ENCODE measurements at places on chromosomes 12 and 14.

GRCh38 chr12:93221841-93222240 is 155.9 kb upstream of the NUDT4 start:
- no peak for DNase-seq

DNA sequence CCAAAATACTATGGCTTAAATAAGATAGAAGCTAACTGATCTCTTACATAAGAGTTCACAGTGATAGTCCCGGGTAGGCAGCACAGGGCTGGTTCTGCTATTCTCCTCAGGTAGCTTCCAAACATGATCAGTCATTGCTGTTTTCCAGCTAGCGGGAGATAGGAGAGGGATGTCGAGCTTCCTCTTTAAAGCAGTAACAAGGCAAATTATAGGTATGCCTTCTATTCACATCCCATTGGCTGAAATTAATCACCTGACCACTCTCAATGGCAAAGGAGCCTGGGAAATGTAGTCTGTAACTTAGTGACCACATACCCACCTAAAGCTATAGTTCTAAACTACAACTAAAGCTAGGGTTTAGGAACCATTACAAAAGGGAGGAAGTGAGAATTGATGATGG is 34.5 kb upstream of the VRK1 start:
- DNase-seq = no peak

DNA sequence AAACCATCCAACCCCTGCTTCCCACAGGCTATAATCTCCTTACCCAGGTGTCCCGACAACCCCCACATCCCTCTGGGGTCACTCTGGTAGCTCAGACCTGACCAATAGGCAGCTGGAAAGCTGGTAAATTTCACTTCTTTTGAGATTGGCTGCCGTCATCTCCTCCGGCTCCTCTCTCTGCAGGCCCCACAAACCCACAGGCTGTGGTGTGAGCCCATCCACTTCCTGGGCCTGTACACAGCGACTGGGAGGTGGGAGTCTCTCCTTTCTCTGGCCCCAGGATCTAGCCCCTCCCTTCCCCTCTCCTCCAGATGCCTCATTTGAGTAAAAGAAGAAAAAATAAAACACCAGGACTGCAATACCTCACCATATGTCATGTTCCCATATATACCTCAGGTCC is 709 bp downstream of the INHBC start:
- no peak for DNase-seq

DNA sequence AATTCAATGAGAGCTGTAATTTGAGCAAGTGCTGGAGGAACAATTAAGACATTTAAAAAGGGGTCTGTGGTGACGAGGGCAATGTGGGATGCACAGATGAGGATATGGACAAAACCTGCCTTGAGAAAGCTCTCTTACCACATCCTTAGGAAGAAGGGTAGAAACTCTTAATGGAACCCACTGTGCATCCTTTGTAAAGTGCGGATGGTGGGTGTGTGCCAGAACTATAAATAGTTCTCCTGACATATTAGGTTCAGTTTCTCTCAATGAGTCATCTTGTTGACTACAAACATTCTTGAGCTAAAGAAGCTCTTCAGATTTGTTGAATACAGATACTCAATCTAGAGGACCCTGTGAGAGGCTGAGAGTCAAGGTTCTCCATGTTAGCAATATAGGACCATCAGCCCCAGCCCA is 106.1 kb upstream of the ANO4 start:
- no peak for DNase-seq

DNA sequence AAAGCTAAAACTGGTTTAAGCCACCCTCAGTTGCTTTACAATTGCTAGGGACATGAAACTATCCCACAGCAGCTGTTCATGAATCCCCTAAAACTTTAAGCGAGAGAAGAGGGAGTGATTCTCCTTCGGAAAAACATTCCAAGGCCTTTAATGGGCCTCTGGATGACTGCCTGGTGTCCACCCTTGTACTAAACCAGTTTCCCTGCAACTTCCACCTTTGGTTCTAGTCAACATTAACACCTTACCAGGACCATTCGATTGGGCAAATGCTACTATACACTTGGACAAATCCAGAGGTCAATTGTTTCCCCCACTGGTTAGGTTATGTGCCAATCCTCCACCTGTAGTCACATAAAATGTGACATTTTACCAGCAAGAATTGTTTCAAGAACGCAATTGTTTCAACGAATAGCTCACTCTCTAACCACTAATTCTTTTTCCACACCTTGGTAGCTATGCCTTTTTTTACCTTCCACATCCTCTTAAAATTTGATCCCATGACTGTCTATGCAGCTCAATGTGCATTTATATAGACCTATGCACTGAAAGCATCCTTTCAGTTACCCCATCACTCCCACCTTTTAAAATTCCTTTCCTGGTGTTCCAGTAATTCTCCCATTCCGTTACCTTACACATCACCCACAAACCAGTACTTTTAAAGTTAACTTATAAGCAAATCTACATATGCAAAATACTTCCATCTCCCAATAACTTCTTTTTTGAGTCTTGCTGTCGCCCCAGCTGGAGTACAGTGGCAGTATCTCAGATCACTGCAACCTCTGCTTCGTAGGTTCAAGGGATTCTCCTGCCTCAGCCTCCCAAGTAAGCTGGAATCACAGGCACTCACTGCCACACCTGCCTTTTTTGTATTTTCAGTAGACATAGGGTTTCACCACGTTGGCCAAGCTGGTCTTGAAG is 3.6 kb downstream of the UBC start:
- DNase-seq = no peak

- DNase-seq = peak; percentile 11
These were observed at the start of gene FGF23 for GRCh38 chr12:4379405-4379804. TSS of gene FGF23 (minus strand) at chr12:4379712. CDS start at chr12:4379582, 130 bp downstream.

DNA sequence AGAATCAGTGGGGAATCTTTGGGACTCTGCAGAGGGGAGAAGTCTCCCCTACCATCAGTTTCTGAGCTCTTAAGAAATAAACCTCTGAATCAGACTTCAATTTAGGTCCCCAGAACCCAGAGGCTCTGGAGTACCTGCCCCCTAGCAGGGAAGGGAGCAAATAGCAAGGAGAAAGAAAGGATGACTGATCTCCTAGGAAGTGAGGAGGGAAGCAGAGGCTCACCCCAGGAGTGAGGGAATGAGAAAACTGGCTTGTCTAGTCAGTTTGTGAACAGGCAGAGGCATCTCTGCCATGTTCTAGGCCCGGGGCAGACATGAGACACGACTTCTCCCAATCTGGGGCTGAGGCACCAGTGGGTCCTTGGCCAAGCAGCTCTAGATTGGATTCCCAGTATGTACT is 24.3 kb upstream of the SMUG1 start:
- DNase-seq = no peak

GRCh38 chr14:101237252-101237616 is 324.1 kb upstream of the DIO3 start:
- DNase-seq = no peak

DNA sequence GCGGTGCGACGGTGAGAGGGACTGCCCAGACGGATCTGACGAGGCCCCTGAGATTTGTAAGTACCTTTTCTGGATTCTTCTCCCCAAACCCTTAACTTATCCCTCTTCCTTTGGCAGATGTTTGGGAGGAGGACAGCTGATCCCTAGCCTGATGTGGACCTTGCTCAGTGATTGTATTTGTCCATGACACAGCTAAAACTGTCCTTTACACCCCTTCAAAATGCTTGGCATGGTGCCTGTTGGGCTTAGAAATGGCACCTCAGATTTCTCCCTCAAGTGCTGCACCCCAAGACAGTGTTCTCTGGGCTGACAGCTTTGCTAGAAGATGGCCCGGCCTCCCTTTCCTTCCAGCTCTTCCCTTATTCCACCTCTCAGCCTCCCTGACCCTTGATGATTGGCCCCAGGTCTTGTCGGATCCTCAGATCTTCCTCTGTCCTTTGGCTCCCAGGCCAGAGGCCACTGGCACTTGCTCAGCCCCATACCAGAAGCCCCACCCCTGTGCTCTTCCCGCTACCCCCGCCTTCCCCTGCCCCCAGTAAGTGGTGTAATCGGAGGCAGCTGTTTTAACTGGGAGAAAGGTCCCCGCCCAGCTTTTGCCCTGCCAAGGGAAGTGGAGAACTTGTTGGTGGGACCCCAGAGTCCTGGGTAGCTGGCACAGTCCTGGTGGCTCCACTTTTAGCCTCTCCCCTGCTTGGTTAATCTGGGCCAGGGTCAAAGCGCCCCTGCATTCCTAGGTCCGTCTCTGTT is 8.7 kb downstream of the LRP1-AS start:
- peak; percentile 28 for DNase-seq

DNA sequence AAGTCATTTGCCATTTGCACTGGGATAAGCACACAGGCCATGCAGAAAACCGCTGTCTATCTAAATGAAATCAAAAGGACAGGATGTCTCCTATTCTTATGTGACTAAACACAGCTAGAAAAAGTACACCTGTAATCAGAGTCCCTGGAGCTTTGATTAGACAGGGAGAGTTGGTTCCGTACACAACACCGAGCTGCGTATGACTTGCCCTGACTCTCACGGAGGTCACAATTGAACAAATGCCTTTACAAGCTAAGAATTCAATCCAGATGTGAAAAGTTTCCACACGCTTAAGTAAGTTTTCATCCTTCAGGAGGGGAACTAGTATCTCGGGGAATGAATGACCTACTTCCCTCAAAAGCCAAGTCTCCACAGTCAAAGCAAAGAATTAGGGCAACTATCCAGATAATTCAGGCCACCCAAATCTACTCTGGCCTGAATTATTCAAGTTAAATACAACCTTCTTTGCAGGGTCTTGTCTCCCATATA is 67.5 kb downstream of the RTN1 start:
- DNase-seq = no peak

- peak; percentile 66 for DNase-seq
These were observed 60.9 kb upstream of the FBRSL1 start for GRCh38 chr12:132428936-132429601.

DNA sequence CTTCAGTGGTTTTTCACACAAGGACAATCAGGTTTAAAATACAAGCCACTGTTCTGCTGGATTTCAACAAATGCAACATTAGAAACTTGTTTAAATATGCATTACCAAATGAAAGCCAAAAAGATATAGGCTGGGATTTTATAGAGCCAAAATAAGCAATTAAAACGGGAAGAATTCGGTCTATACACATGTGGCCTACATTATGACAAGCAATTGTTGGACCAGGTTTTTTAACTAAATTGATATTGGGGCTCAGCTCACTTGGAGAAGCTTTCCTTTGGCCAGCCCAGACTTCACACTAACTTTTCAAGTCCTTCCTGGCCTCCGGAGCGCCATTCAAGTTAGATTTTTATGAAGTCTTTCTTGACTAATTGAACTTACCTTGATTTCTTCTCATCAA is 16.9 kb upstream of the PDE3A start:
- no peak for DNase-seq

GRCh38 chr12:98403385-98403784 is 112.0 kb upstream of the TMPO start:
- no peak for DNase-seq

DNA sequence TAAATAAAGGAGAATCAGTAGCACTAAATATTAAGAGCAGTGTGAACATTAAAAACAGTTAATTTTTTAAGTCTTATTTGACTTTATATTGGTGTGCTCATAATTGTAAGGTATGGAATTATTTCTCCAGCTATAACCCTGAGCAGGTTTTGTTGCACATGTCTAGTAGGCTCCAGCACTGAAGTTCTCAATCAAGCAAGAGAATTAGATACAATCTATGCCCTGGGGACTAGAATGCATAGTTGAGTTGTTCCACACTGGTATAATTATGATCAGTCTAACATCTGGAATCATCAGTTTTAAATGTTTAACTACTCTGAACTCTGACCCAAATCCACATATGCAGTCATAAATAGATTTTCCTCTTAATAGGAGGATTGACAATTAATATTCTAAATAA is 257.8 kb upstream of the ARHGAP5 start:
- DNase-seq = no peak

DNA sequence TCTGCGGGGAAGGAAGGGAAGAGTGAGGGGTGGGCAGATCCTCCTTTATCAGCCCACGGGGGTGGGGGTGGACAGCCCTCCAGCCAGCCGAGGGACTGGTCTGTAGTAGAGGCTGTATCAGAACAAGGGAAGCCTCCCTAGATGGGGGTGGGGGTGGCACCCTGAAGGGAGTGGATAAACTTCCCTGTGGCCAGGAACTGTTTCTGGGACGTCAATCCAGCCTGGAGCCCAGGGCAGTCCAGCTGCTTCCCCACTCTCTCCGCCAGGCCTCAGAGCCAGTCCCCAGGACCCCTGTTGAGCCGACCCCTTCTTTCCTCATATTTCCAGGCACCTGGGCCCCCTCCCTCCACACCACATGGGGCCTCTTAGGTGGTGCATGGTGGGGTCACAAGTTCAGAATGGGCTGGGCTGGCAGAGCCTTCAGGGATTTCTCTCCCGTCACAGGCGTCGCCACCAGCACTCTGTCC is 6.7 kb downstream of the PLD4 start:
- DNase-seq = no peak

GRCh38 chr14:73269729-73270531 is 32.6 kb downstream of the PAPLN start:
- DNase-seq = peak; percentile 81

DNA sequence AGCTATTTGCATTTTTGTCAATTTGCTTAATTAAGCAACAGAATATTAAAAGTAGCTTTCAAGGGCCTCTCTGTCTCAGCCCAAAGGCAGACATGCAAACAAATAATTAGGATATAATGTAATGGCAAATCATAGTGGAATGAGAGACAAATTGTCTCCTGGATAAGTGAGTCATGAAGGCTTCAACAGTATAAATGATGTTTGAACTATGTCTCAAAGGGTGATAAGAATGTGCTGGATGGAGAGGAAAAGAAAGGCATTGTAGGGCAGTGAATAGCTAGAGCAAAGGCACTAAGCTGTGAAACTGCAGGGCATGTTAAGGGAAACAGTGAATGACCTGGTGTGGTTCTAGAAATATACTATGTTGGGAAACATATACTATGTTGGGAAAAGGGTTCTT is 53.5 kb upstream of the PPP1R12A start:
- DNase-seq = no peak

GRCh38 chr12:28059668-28060067 is 87.1 kb upstream of the PTHLH start:
- DNase-seq = no peak

DNA sequence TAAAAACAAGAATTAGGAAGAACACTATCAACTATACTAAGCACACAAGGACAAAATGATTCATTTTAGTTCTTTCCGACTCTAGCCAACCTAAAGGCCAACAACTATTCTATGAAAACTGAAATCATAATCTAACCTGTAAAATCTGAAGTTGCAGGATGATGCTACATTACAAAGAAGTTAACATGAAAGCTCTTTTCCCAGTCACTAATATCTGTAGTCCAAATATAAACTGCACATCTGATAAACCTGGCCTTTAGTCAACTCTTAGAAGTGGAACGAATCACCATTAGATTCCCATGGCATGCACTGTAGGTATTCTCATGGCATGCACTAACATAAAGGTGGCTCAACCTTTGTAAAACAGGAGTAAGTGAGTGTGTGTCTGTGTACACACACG is 41.7 kb downstream of the BLTP3B start:
- DNase-seq = no peak

DNA sequence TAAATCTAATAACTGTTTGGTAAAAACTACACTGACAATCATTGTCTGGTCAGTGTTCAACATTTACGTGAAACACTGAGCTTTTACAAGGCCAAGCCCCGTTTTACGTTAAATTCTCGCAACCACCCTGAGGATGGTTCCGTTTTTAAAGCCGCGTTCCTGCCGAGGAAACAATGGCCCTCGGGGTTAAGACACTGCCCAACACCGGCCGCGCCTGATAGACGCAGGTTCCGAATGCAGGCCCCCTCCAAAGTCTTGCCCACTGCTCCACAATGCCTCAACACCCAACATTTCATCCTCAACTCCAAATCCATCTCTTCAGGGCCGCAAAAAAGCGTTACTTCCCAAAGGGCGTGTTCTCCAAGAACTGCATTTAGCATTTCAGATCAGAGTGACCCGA is 953 bp upstream of the SNRPF start:
- no peak for DNase-seq

Data from thyroid gland (tissue), 4 donors.